ENCODE measurements at places on chromosomes 12 and 14. TPM values are rescaled to one million over a fixed set of nuclear protein-coding genes. Genes with fewer than 3 reads are reported as not detected.

The FAM90A1 gene
- not detected for total RNA-seq

The C12orf50 gene
- not detected for total RNA-seq

The KRT81 gene
- 10.6 TPM for total RNA-seq

The MYH6 gene
- not detected for total RNA-seq
